ENCODE measurements at places on chromosomes 16 and 17.

GRCh38 chr17:44932096-44932786 is 15.3 kb downstream of the KIF18B start:
- DNase-seq = no peak

- no peak for DNase-seq
These were observed 25.8 kb downstream of the HS3ST3A1 start for GRCh38 chr17:13575922-13576419.

- no peak for DNase-seq
These were observed 69.6 kb upstream of the ZNF750 start for GRCh38 chr17:82909322-82909904.

- no peak for DNase-seq
These were observed 264.6 kb downstream of the HS3ST3A1 start for GRCh38 chr17:13337151-13337550.

DNA sequence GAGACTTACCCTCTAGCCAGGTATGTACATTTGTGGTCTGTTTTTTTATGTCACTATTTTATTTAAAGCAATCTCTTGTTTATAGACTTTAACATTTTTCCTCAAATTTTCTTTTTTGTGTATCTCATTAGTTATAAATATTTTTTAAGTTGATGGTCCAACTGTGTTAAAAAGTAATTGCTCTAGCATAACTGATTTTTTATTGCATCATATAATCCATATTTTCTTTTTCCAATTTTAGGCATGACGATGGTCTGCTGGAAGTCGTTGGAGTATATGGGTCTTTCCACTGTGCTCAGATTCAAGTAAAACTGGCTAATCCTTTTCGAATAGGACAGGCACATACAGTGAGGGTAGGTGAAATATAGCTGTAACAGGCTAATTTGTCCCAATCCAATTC is 27.9 kb downstream of the DGKE start:
- no peak for DNase-seq

DNA sequence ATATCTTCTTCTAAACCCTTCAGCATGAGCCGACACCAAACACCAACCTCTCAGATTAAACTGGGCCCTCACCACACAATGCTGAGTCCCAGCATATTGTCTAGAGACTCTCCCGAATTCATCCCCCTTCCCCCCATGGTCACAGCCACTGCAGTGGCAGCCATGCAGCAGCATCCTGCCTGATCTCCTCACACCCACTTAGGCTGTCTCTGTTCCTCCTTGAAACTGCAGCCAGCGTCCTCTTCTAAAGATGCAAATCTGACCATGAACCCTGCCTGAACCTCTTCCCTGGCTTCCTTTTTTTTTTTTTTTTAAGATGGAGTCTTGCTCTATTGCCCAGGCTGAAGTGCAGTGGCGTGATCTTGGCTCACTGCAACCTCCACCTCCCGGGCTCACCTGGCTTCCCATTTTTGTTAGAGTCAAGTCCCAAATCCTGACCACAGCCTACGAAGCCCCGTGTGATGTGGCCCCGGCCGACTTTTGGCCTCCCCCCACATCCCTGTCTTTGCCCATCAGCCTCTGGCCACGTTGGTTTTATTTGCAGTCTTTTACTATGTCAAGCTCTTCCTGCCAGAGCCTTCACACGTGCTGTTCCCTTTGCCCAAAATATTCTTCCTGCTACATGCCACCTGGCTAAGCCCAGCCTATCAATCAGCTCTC is 2.8 kb downstream of the FA2H start:
- no peak for DNase-seq

- no peak for DNase-seq
These were observed 45.6 kb upstream of the NKD1 start for GRCh38 chr16:50502616-50503011.

- DNase-seq = no peak
These were observed 3.3 kb upstream of the FBXL20 start for GRCh38 chr17:39404542-39405378.

- no peak for DNase-seq
These were observed 27.6 kb upstream of the RBBP6 start for GRCh38 chr16:24511792-24512191.

GRCh38 chr17:66308856-66309255 is 6.4 kb downstream of the PRKCA start:
- no peak for DNase-seq

GRCh38 chr17:49401971-49402611 is 12.6 kb downstream of the PHB1 start:
- no peak for DNase-seq

- no peak for DNase-seq
These were observed 27.1 kb upstream of the SCNN1B start for GRCh38 chr16:23274968-23275367.

DNA sequence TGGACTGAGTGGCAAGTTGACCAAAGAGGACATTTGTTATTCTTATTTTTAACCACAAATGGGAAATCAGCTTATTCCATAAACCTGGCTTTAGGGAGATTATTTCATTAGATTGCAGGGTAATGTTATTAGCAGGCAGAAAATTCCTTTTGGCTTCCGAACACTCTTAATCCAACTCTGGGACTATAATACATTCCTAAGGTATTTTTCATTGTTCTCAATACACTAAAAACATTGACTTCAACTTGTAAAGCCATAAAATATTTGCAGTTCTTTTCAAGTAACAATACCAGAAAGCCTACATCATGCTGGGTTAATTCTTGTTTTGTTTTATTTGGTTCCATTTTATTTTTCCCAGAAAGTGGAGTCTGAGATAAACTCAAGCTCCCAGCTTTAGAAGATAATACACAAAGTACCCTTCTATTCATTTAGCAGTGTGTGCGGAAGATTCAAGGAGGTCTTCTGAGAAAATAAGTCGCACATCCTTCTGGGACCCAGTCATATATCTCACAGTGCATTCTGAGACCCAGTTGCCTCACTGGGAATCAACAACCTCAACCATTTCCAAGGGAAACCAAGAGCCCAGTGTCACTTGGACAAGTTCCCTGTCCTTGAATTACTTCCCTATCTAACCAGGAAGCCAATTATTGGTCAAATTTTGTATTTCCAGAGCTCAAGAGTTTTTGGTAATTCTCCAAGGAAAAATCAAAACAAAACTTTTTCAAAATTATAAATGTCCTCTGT is 389.6 kb upstream of the DYNLRB2 start:
- no peak for DNase-seq

DNA sequence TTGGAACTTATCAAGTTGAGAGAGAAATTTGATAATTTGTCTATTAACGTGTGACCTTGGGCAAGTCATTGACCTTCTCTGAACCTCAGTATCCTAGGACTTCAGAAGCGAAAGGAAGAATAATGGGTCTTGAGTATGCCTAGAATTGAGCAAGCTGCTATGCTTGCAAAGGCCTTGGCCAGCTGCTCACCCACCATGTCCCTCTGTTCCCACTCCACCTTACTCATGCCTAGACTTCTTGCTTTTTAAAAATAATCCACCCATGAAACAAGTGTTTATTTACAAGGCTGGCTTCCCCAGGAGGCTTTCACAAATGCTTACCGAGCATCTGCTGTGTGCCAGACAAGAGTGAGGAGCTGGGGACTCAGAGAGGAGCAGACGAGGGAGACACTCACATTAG is 590.6 kb downstream of the MAF start:
- DNase-seq = no peak

DNA sequence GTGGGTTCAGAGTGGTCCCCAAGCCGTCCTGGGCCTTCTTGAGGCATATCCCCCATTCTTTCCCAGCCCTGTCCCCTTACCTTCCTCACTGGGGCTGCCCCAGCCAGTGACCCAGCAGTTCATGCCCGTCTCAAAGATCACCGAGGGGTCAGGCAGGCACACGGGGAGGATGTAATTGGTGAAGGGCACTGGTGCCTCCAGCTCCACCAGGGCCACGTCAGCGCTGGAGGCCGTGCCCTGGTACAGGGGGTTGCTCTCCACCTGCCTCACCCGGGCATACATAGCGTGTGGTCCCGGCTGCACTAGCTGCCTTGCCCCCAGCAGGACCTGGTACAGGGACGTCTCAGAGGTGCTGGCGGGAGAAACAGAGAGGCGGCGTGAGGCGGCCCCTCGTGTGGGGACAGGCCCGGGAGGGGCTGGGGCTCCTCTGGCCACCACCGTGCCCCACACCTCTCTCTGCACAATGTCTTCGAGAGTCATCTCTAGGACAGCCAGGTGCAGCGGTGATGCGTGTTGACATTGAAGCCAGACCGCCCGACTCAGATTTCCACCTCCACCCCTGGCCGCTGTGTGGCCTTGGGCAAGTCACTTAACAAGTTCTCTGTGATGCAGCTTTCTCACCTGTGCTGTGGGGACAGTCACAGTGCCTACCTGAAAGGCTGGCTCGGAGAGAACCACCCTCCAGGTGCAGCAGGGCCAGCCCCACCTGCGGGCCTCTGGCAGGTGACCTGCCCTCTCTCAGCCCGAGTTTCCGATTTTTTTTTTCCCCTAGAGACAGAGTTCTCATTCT is 5.8 kb downstream of the PRSS27 start:
- no peak for DNase-seq

DNA sequence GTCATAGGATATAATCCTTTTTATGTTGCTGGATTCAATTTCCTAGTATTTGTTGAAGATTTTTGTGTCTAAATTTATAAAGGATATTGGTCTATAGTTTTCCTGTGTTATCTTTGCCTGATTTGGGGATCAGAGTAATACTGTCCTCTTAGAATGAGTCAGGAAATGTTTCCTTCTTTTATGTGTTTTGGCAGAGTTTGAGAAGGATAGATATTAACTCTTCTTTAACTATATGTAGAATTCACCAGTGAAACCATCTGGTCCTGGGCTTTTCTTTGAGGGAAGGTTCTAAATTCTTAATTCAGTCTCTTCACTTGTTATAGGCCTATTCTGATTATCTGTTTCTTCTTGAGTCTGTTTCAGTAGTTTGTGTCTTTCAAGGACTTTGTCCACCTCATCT is 66.3 kb upstream of the NACA2 start:
- DNase-seq = no peak

DNA sequence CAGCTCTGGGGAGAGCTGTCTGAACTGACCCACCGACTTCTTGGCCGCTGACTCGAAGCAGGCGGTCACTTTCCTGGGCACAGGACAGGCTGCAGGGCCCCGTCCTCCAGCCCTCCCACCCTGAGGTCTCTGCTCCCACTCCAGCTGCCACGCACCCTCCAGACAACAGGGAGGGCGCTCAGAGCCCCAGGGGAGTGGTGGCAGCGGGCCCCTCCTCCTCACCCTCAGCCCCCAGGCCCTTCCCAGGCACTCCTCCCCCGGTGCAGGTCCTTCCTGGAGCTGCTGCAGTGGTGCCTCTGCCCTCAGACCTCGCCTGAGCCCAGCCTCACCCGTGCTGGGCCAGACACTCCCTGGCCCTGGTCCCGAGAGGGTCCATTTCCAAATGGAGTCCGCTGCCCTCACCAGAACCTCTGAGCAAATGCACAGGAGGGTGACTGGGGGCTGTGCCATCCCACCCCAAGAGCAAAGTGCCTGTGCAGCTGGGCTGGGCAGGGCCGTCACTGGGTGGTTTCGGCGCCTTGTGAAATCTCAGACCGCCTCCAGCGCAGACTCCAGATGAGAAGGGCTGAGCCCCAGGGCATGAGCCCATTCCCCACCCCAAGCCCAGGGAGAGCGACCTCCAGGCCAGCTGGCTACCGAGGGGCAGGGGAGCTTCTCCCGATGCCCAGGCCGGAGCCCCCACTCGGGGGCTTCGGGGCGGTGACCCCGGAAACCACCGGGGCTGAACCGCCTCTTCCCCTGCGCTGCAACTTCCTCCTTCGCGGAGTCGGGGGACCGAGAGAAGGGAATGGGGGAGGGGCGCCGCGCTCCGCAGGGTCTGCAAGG is 717 bp downstream of the CYBA start:
- DNase-seq = no peak

DNA sequence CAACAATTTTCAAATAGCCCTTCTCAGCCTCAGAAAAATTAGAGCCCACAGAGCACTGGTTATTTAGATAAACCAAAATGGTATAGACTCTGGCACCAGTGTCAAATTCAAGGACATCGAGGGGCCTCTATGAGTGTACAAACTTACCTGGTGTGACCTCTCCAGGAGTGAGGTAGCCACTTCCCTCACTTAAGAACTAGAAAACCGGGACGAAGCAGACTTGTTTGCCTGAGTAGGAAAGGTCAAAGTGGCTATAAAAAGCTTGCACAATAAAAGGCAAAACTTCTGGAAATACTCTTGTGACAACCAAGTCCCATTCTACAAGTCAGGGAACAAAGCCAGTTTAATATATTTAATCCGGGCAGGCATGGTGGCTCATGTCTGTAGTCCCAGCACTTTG is 39.2 kb upstream of the PRSS54 start:
- no peak for DNase-seq

DNA sequence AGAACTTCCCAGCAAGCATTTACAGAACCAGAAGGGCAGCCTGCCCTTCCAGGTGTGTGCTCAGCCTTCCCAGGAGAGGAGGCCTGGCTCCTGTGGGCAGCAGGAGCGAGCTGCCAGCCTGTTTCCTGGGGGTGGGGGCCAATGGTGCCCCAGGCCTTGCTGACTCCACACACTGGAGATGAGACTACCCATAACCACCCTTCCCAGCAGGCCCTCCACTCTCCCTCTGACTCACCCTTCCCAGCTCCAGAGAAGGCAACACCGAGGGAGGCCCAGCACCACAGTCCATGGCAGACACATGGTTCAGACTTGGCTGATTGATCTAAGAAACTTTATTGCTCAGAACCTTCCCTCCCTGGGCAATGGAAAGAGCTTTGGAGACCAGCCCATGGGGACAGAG is 1.8 kb upstream of the PRSS53 start:
- DNase-seq = no peak

DNA sequence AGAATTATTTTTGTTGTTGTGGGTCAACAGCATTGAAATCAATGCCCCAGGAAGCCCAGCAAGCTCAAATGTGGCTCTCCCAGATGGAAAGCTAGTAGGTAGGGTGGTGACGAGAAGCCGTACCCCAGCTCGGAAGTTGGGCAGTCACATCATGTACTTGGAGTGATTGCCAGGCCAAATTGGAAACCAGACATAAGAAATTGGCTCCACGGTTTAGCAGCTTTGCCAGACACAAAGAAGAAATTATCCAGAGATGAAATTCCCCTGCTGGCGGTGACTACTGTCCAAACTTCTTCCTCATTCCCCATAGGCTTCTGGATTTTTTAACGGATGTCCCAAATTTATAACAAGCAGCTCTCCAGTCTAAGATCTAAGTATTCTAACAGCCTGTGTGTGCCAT is 95.9 kb downstream of the OR1D5 start:
- no peak for DNase-seq

- DNase-seq = peak; percentile 70
These were observed 7.5 kb downstream of the SRSF1 start for GRCh38 chr17:57999496-58000017.

- no peak for DNase-seq
These were observed 144.1 kb downstream of the SPECC1 start for GRCh38 chr17:20153231-20153630.

- DNase-seq = no peak
These were observed 180.9 kb upstream of the TOX3 start for GRCh38 chr16:52727849-52728248.

GRCh38 chr16:86716649-86717048 is 138.3 kb downstream of the FOXL1 start:
- no peak for DNase-seq

- DNase-seq = no peak
These were observed 12.9 kb downstream of the STH start for GRCh38 chr17:46011711-46012505.

- no peak for DNase-seq
These were observed 650 bp upstream of the AANAT start for GRCh38 chr17:76466775-76467130.

- no peak for DNase-seq
These were observed 5.2 kb downstream of the SSH2 start for GRCh38 chr17:29924786-29925185.

- no peak for DNase-seq
These were observed 887.8 kb upstream of the SOX9 start for GRCh38 chr17:71232801-71233559.
